Neural progenitor cell (in vitro differentiated cells): ENCODE measurements at places on chromosomes 5 and 9. TPM values are rescaled to one million over a fixed set of nuclear protein-coding genes. Genes with fewer than 3 reads are reported as not detected.

YTHDC2 gene
- total RNA-seq, result 15.1 and 18.5 TPM in 2 replicates

SLCO6A1 gene
- total RNA-seq, result 0.51 and 2.1 TPM in 2 replicates

WASHC1 gene
- total RNA-seq, result 4.3 and 8.4 TPM in 2 replicates

LRRC70 gene
- 0.79 and 1.2 TPM in 2 replicates for total RNA-seq

BARX1 gene
- total RNA-seq, result 0.17 and 2.9 TPM in 2 replicates

TNFSF15 gene
- not detected in 2 replicates for total RNA-seq

SCAI gene
- total RNA-seq, result 24.1 and 30.2 TPM in 2 replicates

PCDHGA5 gene
- 0.71 and 1.3 TPM in 2 replicates for total RNA-seq

SPOCK1 gene
- total RNA-seq, result 6.3 and 6.9 TPM in 2 replicates

DNA sequence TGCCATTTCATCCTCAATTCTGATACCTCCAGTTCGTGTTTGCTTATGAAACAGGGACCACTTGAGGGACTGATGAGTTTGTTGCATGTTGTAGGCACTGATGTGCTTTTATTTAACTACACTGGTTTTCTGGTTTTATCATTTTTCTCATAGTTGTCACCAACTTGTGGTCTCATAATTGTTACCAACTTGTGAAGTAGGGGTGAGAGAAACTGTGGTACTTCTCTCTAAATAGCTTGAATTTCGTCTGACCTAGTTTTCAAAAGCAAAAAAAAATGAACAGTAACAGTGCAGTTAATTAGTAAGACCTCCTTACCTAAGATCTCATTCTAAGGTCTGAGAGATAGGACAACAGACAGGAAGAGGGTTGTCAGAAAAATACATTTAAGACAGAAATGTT lies 78.0 kb downstream of the ANXA2R start:
- H3K4me3 ChIP-seq, result no peak overlapping the region
- H3K27ac ChIP-seq, result no peak overlapping the region
- no peaks in the 10 kb centered on the region for H3K4me1 ChIP-seq

GRCh38 chr9:114450833-114451706 lies 54.2 kb downstream of the WHRN start:
- DNase-seq, result no peak
- H3K4me1 ChIP-seq, result no peaks in the 10 kb centered on the region
- H3K4me3 ChIP-seq, result no peak overlapping the region
- H3K36me3 ChIP-seq, result no peaks in the 10 kb centered on the region
- no peaks in the 10 kb centered on the region for H3K27me3 ChIP-seq

GRCh38 chr9:93674580-93675335 lies 98.4 kb downstream of the PHF2 start:
- H3K27me3 ChIP-seq, result no peaks in the 10 kb centered on the region
- DNase-seq, result no peak
- H3K4me1 ChIP-seq, result no peaks in the 10 kb centered on the region
- H3K36me3 ChIP-seq, result no peaks in the 10 kb centered on the region
- no peak overlapping the region for H3K4me3 ChIP-seq

GRCh38 chr9:137506274-137506673 lies 43.9 kb downstream of the PNPLA7 start:
- H3K4me1 ChIP-seq, result no peaks in the 10 kb centered on the region
- H3K36me3 ChIP-seq, result no peaks in the 10 kb centered on the region
- H3K27me3 ChIP-seq, result no peaks in the 10 kb centered on the region
- DNase-seq, result no peak
- H3K27ac ChIP-seq, result no peak overlapping the region

GRCh38 chr9:101387871-101388506 lies 3.2 kb upstream of the BAAT start:
- H3K36me3 ChIP-seq, result peaks cover 32% of the 10 kb centered on the region
- H3K4me3 ChIP-seq, result no peak overlapping the region
- no peaks in the 10 kb centered on the region for H3K27me3 ChIP-seq
- no peak overlapping the region for H3K27ac ChIP-seq
- DNase-seq, result peak; percentile 71
- no peaks in the 10 kb centered on the region for H3K4me1 ChIP-seq

GRCh38 chr5:93433422-93433821 lies 147.6 kb downstream of the NR2F1-AS1 start:
- no peaks in the 10 kb centered on the region for H3K36me3 ChIP-seq
- peaks cover 6% of the 10 kb centered on the region for H3K4me1 ChIP-seq
- DNase-seq, result no peak
- H3K27me3 ChIP-seq, result no peaks in the 10 kb centered on the region
- no peak overlapping the region for H3K4me3 ChIP-seq

DNA sequence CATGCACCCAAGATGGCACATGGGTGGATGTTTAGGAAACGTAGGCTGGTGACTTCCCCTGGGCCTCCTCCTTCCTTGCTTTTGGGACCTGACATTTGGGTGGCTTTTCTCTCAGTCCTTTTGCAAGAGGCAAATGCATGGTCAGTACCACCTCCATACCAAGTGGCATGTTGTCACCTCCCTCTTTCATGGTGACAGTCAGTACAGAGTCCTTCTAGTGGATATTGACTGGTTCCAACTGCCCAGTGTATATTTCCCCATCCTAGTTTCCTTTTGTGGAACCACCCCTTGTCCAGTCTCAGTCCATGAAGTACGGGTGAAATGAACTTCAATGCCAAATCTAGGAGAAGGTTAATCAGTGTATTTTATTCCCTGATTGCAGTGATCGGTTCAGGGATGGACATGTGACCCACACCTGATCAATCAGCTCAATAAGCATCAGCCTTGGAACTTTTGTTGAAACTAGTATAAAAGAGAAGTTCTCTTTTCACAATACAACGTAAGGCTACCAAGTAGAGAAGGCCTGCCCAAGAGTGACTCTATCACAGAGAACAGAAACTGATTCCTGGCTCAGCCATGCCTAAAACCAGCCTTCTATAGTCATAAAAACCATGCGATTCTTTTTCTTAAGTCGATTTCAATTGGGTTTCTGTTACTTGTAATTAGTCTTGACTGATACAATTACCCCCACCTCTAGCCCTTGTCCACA lies 143.4 kb upstream of the KLF9 start:
- H3K4me1 ChIP-seq, result peaks cover 19% of the 10 kb centered on the region
- H3K36me3 ChIP-seq, result no peaks in the 10 kb centered on the region
- no peak for DNase-seq
- no peaks in the 10 kb centered on the region for H3K27me3 ChIP-seq
- H3K27ac ChIP-seq, result no peak overlapping the region

- no peaks in the 10 kb centered on the region for H3K36me3 ChIP-seq
- H3K27me3 ChIP-seq, result no peaks in the 10 kb centered on the region
- no peak overlapping the region for H3K4me3 ChIP-seq
- no peak overlapping the region for H3K27ac ChIP-seq
- H3K4me1 ChIP-seq, result no peaks in the 10 kb centered on the region
These were observed 89.3 kb downstream of the ALDH1A1 start for GRCh38 chr9:72863456-72864094.

GRCh38 chr9:14627513-14627912 lies 65.7 kb downstream of the ZDHHC21 start:
- H3K4me1 ChIP-seq, result no peaks in the 10 kb centered on the region
- H3K4me3 ChIP-seq, result no peak overlapping the region
- H3K27ac ChIP-seq, result no peak overlapping the region
- no peaks in the 10 kb centered on the region for H3K27me3 ChIP-seq
- DNase-seq, result no peak
